ENCODE measurements at places on chromosomes 1 and 21.

- DNase-seq = no peak
Observed at GRCh38 chr1:81607086-81607485, 193.6 kb upstream of the ADGRL2 start.

DNA sequence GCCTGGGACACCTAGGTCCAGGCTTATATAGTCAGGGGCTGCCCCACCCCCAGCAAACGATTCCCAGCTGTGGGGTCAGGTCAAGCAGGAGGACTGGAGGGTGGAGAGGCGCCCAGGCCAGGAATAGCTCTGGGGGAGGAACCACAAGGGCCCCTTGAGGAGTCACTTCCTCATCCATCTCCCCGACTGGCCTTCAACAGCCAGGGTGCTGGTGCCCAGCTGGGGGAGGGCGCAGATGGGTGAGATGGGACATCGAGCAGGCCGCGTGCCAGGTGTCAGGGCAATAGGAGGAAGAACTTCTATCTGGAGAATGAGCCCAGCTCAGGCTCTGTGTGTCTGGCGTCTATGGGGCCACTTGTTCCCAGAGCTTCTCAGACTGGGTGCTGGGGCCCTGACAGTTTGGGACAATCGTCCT lies 208 bp upstream of the MYBPH start:
- DNase-seq = no peak

GRCh38 chr1:16244650-16245285 lies 7.8 kb upstream of the CPLANE2 start:
- DNase-seq = no peak

DNA sequence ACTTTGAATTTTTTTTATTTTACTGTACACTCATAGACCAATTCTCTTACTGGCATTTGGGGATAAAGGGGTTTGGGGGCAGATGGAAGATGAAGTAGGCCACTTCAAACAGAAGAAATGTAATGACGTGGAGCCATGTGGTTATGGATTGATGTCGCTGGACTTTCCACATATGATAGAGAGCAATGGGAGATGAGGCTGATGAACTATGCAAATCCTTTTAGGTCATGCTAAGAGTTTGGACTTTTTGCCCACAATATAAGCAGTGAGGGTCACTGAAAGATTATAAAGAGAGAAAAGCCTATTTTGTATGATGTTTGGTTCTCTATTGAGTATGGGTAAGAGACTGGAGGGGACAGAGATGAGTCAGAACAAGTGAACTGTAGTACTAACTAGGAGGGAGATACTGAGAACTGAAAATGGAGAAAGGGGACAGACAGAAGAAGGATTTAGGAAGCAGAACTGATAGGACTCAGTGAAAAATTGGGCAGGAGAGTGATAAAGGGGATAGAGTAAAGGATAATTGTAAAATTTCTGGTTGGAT lies 9.2 kb downstream of the C1orf21 start:
- no peak for DNase-seq

- no peak for DNase-seq
Observed at GRCh38 chr1:26913754-26914619, at the start of gene NR0B2. Gene NR0B2 (minus strand): TSS chr1:26913975. CDS start chr1:26913940, 35 bp downstream.

DNA sequence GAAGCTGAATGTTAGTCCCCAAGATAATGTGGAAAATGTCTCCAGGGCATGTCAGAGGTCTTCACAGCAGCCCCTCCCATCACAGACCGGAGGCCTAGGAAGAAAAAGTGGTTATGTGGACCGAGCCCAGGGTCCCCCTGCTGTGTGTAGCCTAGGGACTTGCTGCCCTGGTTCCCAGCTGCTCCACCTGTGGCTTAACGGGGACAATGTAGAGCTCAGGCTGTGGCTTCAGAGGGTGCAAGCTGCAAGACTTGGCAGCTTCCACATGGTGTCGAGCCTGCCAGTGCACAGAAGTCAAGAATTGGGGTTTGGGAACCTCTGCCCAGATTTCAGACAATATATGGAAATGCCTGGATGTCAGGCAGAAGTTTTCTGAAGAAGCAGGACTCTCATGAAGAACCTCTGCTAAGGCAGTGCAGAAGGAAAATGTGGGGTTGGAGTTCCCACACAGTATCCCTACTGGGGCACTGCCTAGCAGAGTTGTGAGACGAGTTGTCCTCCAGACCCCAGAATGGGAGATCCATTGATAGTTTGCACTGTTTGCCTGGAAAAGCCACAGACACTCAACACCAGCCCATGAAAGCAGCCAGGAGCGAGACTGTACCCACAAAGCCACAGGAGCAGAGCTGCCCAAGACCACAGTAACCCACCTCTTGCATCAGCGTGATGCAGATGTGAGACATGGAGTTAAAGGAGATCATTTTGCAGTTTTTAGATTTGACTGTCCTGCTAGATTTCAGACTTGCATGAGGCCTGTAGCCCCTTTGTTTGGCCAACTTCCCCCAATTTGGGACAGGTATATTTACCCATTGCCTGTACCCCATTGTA lies 204.9 kb downstream of the MRPL39 start:
- peak; percentile 15 for DNase-seq

- DNase-seq = no peak
Observed at GRCh38 chr1:205339717-205340116, 17.0 kb downstream of the KLHDC8A start.

GRCh38 chr1:8701794-8702471 lies 115.5 kb downstream of the RERE start:
- DNase-seq = no peak

GRCh38 chr1:47924270-47925048 lies 72.7 kb downstream of the TRABD2B start:
- DNase-seq = no peak

GRCh38 chr1:24536391-24536840 lies 19.5 kb upstream of the NCMAP start:
- DNase-seq = peak; percentile 70

- no peak for DNase-seq
Observed at GRCh38 chr1:108634521-108634920, 26.4 kb downstream of the HENMT1 start.

DNA sequence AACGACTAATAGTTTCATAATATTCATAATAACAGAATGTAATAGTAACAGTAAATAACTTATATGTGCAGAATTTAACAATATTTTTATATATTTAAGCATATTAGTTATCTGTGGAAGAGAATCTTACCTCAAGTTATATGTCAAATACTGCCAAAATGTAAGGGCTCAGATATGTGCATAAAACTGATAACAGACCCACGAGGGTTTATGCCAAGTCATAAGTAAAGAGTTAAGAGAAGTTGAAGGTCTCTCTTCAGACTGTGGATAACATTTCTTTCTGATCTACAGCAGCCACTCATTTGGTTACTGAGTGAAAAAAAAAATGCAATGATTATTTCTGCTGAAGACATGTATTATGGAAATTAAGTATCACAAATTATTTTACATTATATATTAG lies 1167.8 kb upstream of the NCAM2 start:
- DNase-seq = no peak

- DNase-seq = no peak
Observed at GRCh38 chr1:228136901-228137300, 3.2 kb upstream of the GUK1 start.

DNA sequence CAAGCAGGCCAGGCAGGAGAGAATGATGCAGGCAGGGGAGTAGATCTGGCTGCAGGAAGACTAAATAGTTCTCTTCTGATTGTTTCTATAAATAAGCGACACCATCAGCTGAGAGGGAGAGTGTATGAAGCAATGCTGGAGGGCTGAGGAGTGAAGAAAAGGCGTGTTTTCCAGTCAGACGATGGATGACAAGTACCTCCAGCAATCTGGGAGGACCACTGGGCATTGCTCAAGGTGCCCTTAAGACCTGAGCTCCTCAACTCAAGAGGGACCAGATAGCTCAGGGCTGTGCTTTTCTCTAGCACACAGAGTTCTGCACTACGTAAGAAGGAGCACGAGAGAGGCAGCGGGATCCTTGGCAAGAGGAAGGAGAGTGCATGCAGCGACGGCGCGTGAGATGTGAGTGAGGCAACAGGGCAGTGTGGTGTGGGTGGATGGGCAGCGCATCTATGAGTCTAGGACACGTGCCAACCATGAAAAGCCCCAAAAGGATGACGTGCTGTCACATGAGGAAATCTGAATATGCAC lies 36.0 kb downstream of the PABPC4 start:
- DNase-seq = no peak

GRCh38 chr1:236142253-236143103 lies at the start of gene GPR137B:
Gene GPR137B (plus strand): TSS chr1:236142539. CDS start chr1:236142623, 84 bp downstream.
- DNase-seq = no peak

GRCh38 chr1:31122101-31122735 lies 56.7 kb upstream of the PUM1 start:
- no peak for DNase-seq

- DNase-seq = no peak
Observed at GRCh38 chr1:214847071-214847810, 235.3 kb upstream of the KCNK2 start.

GRCh38 chr21:24850121-24850520 lies 757.2 kb downstream of the MRPL39 start:
- DNase-seq = no peak

- no peak for DNase-seq
Observed at GRCh38 chr1:42679364-42679983, 2.7 kb upstream of the YBX1 start.

- no peak for DNase-seq
Observed at GRCh38 chr21:42666023-42666747, 12.8 kb downstream of the PDE9A start.

GRCh38 chr1:156804572-156805243 lies 11.9 kb downstream of the SH2D2A start:
- DNase-seq = no peak

- no peak for DNase-seq
Observed at GRCh38 chr1:33132549-33132948, 49.3 kb downstream of the TRIM62 start.

DNA sequence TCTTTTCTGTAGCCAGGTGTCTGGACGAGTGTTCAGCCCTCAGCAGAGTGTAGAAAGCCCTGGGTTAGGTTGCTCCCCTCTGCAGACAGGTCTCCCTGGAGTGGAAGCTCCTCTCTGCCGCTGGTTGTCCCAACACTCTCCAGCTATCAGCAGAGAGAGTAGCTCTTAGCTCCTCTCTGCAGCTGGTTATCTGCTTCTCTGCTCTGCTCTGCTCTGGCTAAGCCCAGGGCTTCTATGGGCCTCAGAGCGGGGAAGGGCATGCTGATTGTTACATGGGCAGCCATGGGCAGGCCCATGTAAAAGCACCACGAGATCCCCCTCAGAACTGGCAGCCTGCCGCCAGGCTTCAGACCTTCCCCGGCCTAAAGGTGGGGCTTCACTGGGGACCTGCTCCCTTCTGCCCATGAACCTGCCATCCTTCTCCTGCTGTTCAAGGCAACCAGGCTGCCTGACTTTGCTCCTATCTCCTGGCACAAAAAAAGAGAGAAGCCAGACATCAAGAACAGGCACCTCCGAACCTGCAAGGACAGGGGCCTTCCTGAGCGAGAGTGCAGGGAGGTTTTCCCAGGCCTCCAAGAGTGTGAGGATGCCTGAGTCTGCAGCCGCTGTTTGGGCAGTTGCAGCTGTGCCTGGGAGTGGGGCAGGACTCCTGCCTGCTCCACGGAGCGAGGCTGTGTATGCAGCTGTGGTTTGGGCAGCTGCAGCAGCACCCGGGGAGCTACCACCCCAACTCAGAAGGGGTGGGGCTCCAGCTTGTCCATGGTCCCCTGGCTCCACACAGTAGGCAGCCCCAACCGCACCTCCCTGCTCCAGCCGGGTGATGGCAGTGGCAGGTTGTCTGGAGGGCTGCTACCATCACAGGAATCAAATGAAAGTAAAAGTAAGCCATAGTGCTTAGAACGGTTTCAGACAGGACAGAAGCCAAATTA lies 973.7 kb downstream of the LTN1 start:
- DNase-seq = no peak

GRCh38 chr1:185534801-185535200 lies 199.4 kb upstream of the HMCN1 start:
- DNase-seq = no peak

GRCh38 chr1:21319447-21320407 lies 29.5 kb upstream of the ECE1 start:
- DNase-seq = no peak

DNA sequence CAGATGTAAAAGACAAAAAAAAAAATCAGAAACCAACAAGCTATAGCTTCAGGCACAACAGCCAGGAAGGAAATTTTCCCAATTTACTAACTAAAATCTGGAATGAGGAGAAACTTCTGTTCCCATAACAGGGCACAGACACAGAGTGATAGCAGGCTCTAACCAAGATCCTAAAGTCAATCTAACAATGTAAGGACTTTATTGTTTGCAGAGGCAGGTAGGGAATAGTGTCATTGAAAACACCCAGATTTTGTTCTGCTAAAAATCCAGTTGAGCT lies 166.6 kb upstream of the ATP1B1 start:
- no peak for DNase-seq

DNA sequence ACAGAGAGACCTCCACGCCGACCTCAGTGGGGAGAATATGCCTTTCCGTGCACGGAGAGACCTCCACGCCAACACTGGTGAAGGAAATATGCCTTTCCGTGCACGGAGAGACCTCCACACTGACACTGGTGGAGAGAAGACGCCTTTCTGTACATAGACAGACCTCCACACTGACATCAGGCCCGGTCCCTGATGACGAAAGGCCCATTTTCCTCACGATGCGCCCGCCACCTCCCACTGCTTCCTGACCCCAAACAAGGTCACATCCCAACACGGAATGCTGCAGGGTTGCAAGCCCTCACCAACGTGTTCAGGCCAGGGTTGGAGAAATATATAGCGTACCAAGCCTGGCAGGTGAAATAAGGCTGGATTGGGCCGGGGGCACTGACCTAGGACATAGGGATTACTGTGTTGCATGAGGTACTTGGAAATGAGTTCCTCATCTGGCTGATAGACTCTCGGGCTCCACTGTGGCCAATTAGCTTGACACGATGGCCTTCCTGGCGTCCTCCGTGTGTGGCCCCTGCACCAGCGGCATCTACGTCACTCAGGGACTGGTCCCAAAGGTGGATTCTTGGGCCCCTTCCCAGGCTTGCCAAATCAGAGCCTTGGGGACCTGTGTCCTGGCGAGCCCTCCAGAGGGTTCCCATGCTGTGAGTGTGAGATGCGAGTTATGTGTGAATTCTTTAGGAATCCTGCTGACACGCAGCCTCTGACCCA lies 16.5 kb upstream of the SUMO3 start:
- no peak for DNase-seq

- DNase-seq = peak; percentile 6
Observed at GRCh38 chr1:99766378-99766800, at the start of gene FRRS1. Gene FRRS1 (minus strand): TSS chr1:99766635. CDS start chr1:99748768, 17,867 bp downstream.
